ENCODE measurements at places on chromosomes 5 and 9. TPM values are rescaled to one million over a fixed set of nuclear protein-coding genes. Genes with fewer than 3 reads are reported as not detected.

- H3K4me3 ChIP-seq, result no peak overlapping the region
- H3K27me3 ChIP-seq, result no peaks in the 10 kb centered on the region
- no peak overlapping the region for H3K27ac ChIP-seq
- H3K4me1 ChIP-seq, result no peaks in the 10 kb centered on the region
- H3K36me3 ChIP-seq, result no peaks in the 10 kb centered on the region
Measured at GRCh38 chr5:83337453-83338035, 134.0 kb upstream of the VCAN start.

GRCh38 chr5:172163346-172163745 lies 24.7 kb downstream of the STK10 start:
- H3K27me3 ChIP-seq, result no peaks in the 10 kb centered on the region
- H3K4me1 ChIP-seq, result peaks cover 15% of the 10 kb centered on the region
- no peaks in the 10 kb centered on the region for H3K36me3 ChIP-seq
- H3K4me3 ChIP-seq, result no peak overlapping the region

GRCh38 chr9:13213337-13213736 lies 66.2 kb downstream of the MPDZ start:
- peaks cover 3% of the 10 kb centered on the region for H3K36me3 ChIP-seq
- no peaks in the 10 kb centered on the region for H3K4me1 ChIP-seq
- DNase-seq, result peak; percentile 47
- H3K27me3 ChIP-seq, result no peaks in the 10 kb centered on the region

DNA sequence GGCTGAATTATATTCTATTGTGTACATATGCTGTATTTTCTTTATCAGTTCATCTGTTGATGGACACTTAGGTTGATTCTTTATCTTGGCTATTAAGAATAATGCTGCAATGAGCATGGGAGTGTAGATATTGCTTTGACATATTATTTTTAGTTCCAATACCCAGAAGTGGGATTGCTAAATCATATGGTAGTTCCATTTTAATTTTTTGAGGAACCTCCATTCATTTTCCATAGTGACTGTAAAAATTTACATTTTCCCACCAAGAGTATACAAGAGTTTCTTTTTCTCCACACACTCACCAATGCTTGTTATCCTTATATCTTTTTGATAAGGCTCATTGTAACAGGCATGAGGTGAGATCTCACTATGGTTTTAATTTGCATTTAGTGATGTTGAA lies 19.4 kb downstream of the JAK2 start:
- no peak overlapping the region for H3K27ac ChIP-seq
- no peak overlapping the region for H3K4me3 ChIP-seq
- H3K27me3 ChIP-seq, result no peaks in the 10 kb centered on the region
- no peak for DNase-seq

DNA sequence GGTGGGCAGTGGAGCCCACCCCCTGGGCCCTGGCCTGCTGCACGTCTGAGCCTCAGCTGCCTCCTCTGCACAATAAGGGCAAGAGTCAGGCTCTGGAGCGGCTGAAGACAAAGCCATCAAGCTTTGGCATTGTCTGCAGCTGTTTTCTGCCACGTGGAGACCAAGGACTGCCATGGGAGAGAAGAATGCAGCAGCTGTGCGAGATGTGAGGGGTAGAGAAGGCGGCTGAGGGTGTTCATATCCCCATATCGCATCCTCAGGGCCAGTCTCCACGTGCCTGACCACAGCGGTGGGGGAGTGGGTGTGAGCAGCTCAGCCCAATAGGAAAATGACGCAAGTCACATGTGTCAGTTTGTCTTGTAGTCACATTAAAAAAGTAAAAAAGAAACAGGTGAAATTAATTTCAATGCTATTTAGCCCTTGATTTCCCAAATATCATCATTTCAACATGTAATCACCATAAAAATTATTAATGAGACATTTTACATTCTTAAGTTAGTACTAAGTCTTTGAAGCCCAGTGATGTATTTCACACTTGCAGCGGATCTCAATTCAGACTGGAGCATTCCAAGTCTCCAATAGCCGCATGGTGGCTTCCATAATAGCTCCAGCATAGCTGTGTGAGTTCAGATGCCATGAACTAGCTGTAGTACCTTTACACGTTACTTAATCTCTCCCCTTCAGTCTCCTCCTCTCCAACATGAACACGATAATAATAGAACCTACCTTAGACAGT lies 6.6 kb downstream of the C1QTNF2 start:
- no peak for DNase-seq
- no peaks in the 10 kb centered on the region for H3K27me3 ChIP-seq
- no peak overlapping the region for H3K27ac ChIP-seq
- peaks cover 2% of the 10 kb centered on the region for H3K4me1 ChIP-seq
- no peaks in the 10 kb centered on the region for H3K36me3 ChIP-seq

GRCh38 chr5:113776832-113777525 lies 263.5 kb downstream of the YTHDC2 start:
- H3K4me1 ChIP-seq, result no peaks in the 10 kb centered on the region
- H3K27ac ChIP-seq, result no peak overlapping the region
- H3K36me3 ChIP-seq, result no peaks in the 10 kb centered on the region
- peak overlapping the region; percentile 24 for H3K4me3 ChIP-seq

DNA sequence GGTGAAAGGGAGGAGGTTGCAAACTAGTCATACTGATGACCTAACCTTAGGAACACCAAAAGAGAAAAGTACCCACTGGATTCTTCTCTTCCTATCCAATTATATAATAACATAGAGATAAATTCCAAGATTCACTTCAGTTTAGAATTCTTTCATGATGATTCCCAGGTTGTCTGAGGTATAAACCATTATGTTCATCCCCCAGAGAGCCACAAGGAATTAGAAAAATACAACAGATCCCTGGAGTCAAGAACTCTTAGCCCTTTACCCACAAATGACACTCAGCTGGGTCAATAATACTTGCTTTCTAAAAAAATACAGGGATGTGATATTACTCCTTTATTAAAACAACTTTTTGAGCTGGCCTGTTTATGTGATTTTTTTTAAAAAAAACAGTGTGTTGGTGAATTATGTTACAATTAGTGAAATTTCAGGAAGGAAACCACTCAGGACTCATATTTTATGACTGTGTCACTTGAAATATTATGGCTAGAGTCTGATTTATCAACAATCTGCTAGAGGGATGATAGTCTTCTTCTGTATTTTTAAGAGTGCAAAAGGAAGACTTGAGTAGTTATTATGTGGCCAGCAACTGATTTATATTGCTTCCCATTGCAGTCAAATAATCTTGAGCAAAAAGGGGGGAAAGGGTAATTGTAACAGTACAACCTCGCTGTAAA lies 338.2 kb downstream of the NFIB start:
- no peak for DNase-seq
- no peaks in the 10 kb centered on the region for H3K36me3 ChIP-seq
- no peaks in the 10 kb centered on the region for H3K27me3 ChIP-seq
- H3K4me3 ChIP-seq, result no peak overlapping the region
- no peaks in the 10 kb centered on the region for H3K4me1 ChIP-seq
- no peak overlapping the region for H3K27ac ChIP-seq

GRCh38 chr5:69528035-69528434 lies 32.0 kb upstream of the GTF2H2C start:
- no peak overlapping the region for H3K27ac ChIP-seq
- H3K4me3 ChIP-seq, result no peak overlapping the region
- no peak for DNase-seq
- no peaks in the 10 kb centered on the region for H3K36me3 ChIP-seq
- no peaks in the 10 kb centered on the region for H3K4me1 ChIP-seq

DNA sequence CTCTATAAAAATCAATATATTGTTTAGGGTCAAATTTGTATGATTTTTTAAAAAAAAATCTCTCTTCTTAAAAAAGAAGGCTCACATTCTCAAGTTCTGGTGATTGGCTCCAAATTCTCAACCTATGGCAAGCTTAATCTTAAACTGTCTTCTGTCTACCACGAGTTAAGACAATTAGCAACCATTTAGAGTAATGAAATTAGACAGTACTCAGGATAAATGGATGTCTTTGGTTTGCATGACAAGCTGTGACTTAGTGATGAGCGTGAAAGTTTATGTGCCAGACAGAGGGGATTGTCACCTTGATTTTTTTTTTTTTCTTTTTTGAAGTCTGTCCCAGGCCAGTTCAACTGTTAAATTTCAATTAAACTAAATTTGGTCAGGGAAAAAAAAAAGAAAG lies 1632.3 kb downstream of the MAT2B start:
- no peak overlapping the region for H3K27ac ChIP-seq
- H3K4me1 ChIP-seq, result no peaks in the 10 kb centered on the region
- H3K27me3 ChIP-seq, result no peaks in the 10 kb centered on the region
- no peak for DNase-seq
- H3K4me3 ChIP-seq, result no peak overlapping the region

- no peaks in the 10 kb centered on the region for H3K4me1 ChIP-seq
Measured at GRCh38 chr9:976943-977837, 735 bp downstream of the DMRT3 start.

DNA sequence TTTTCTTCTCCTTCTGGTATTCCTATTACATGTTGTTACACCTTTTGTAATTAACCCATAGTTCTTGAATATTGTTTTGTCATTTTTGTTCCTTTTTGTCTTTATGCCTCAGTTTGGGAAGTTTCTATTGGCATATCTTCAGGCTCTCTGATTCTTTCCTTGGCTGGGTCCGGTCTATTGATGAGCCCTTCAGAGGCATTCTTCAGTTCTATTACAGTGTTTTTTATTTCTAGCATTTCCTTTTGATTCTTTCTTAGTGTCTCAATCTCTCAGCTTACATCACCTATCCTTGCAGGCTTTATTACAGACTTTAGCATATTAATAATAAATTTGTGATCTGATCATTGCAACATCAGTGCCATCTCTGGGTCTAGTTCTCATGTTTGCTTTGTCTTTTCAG lies 33.8 kb downstream of the PHF2 start:
- H3K27me3 ChIP-seq, result no peaks in the 10 kb centered on the region
- no peaks in the 10 kb centered on the region for H3K36me3 ChIP-seq
- no peak overlapping the region for H3K27ac ChIP-seq
- no peak for DNase-seq
- no peak overlapping the region for H3K4me3 ChIP-seq

- no peaks in the 10 kb centered on the region for H3K27me3 ChIP-seq
- no peak overlapping the region for H3K27ac ChIP-seq
- peak; percentile 98 for DNase-seq
- H3K36me3 ChIP-seq, result no peaks in the 10 kb centered on the region
Measured at GRCh38 chr5:126527892-126528291, 67.1 kb downstream of the ALDH7A1 start.

DNA sequence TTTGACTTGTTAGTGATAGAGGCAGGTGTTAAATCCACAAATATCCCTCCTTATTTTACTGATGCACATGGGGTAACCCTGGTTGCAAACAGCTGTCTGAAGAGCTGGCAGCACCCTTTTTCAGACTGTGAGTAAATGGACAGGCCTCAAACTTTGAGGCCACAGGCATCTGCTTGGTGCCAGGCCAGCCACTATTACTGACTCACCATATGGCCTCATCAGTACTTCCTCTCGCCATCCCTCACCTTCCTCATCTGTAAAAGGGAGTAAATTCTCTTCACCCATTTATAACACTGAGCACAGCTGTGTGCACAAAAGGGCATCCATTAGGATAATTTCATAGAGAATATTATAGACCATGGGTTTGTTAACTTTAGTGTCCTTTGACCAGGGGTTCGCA lies 11.9 kb upstream of the TNIP1 start:
- H3K27ac ChIP-seq, result peak overlapping the region; percentile 22
- no peak overlapping the region for H3K4me3 ChIP-seq
- H3K27me3 ChIP-seq, result no peaks in the 10 kb centered on the region
- DNase-seq, result peak; percentile 86
- peaks cover 22% of the 10 kb centered on the region for H3K4me1 ChIP-seq

- no peaks in the 10 kb centered on the region for H3K27me3 ChIP-seq
- no peak overlapping the region for H3K27ac ChIP-seq
- no peak overlapping the region for H3K4me3 ChIP-seq
- H3K4me1 ChIP-seq, result no peaks in the 10 kb centered on the region
Measured at GRCh38 chr5:137669811-137670210, 66.1 kb downstream of the KLHL3 start.

- no peaks in the 10 kb centered on the region for H3K36me3 ChIP-seq
- no peaks in the 10 kb centered on the region for H3K27me3 ChIP-seq
- H3K4me1 ChIP-seq, result peaks cover 4% of the 10 kb centered on the region
- no peak overlapping the region for H3K27ac ChIP-seq
Measured at GRCh38 chr5:9617221-9617620, 12.9 kb downstream of the TAS2R1 start.

DNA sequence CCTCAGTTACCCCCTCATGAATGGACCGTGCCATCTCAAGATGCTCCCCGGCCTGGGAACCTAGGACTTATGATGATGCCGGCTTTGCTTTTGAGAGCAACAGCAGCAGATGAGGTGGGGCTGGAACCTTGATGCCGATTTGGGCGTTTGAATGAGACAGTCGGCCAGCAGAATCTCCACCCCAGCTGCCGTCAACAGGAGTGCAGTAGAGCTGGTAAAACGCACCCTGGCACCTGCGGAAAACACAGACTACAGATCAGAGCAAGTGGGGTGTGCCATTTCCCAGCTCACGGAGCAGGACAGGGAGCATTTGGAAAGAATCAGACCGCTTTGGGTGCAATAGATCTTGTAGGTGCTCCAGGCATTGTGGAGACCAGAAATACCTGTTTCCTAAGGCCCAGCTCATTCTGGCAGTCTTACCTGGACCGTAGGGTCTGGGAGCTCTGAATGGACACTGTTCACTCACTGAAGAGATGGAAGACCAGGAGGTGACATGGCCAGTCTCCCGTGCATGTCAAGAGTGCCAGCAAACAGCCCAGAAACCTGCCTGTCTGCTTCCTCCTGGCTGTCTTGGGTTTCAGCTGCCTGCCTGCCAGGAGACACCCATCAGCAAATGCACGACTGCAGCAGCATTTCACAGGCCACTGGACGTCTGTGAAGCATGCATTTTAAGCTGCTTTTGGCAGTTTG lies 317.7 kb upstream of the IRX4 start:
- DNase-seq, result no peak
- no peak overlapping the region for H3K4me3 ChIP-seq
- H3K27me3 ChIP-seq, result no peaks in the 10 kb centered on the region
- no peaks in the 10 kb centered on the region for H3K36me3 ChIP-seq
- H3K4me1 ChIP-seq, result no peaks in the 10 kb centered on the region

- DNase-seq, result no peak
- no peak overlapping the region for H3K4me3 ChIP-seq
- H3K27ac ChIP-seq, result no peak overlapping the region
Measured at GRCh38 chr5:127038550-127038949, 8.2 kb upstream of the MARCHF3 start.

- H3K4me3 ChIP-seq, result no peak overlapping the region
- H3K27ac ChIP-seq, result no peak overlapping the region
- H3K27me3 ChIP-seq, result peaks cover 6% of the 10 kb centered on the region
- DNase-seq, result no peak
- no peaks in the 10 kb centered on the region for H3K4me1 ChIP-seq
Measured at GRCh38 chr5:73472116-73472515, 23.5 kb upstream of the FOXD1 start.

- no peak overlapping the region for H3K27ac ChIP-seq
- peaks cover 4% of the 10 kb centered on the region for H3K4me1 ChIP-seq
- DNase-seq, result no peak
- no peaks in the 10 kb centered on the region for H3K36me3 ChIP-seq
- no peak overlapping the region for H3K4me3 ChIP-seq
Measured at GRCh38 chr9:89523948-89524347, 26.0 kb upstream of the SEMA4D start.

TMEM232 gene
- polyA plus RNA-seq, result not detected

LCN12 gene
- polyA plus RNA-seq, result 0.12 TPM

DND1 gene
- 0.67 TPM for polyA plus RNA-seq

KIAA1191 gene
- 107 TPM for polyA plus RNA-seq

SPATA31A7 gene
- polyA plus RNA-seq, result not detected

NRG2 gene
- not detected for polyA plus RNA-seq

SPINK13 gene
- not detected for polyA plus RNA-seq
